ENCODE measurements at places on chromosomes 2 and 18.

DNA sequence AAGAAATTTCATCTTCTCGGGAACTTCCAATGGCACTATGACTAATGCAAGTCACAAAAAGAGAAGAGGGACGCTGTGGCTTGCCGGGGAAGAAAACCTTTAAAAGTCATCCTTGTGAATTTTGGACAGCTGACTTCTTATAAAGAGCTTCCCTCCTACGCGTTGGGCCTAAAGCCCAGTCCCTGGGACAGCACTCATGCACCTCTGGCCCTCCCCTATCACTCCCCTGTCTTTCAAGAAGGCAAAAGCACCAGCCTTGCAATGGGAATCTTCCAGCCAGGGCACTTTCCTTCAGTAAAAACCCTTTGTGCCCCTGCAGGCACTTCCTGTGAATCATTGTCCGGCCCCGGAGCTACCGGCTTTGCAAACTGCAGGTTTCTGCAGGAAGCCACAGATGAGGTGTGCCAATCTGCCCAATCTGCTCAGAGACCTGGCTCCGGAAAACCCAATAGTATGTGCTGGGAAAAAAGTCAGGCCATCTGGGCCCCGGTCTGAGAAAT is 7.1 kb downstream of the MREG start:
- DNase-seq = peak; percentile 92

DNA sequence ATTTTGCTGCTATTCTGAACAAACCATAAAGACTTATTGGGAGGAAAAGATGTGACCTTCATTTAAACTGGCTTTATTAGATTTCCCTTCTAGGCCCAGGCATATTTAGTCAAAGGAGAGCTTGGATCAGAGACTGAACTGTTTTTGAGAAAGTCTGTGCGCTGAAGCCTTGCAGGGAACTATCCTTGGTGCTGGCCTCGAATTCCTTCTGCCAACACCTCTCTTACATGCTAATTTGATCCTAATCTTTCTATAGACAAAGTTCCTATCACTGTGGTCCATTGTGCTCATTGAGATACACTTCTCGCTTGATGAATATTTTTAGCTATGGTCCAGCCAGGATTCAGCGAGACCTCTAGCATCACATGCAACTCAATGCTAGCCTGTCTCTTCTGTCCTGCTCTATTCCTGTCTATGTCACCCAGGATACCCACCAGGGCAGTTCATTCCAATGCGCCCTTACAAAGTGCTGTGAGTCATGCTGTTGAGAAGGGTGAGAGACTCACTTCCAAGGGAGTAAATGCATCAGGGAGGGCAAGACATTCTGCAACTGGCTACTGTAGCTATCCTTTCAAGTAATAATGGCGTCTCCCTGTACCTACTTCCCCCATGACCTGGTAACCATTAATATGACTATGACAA is 356.7 kb upstream of the LYPD1 start:
- DNase-seq = no peak

- DNase-seq = no peak
These were observed 164.2 kb upstream of the SETBP1 start for GRCh38 chr18:44516450-44516849.

- no peak for DNase-seq
These were observed at the start of gene RESP18 for GRCh38 chr2:219332542-219332941. Gene RESP18, minus strand, starts transcription at chr2:219332744.

GRCh38 chr2:47021301-47022009 is 105.8 kb upstream of the MCFD2 start:
- DNase-seq = peak; percentile 39

- peak; percentile 74 for DNase-seq
These were observed 49.6 kb upstream of the ITSN2 start for GRCh38 chr2:24409700-24410556.

GRCh38 chr2:73983322-73984202 is 1.1 kb upstream of the TET3 start:
- DNase-seq = no peak

- no peak for DNase-seq
These were observed 225.8 kb upstream of the ZNF804A start for GRCh38 chr2:184372484-184372883.

GRCh38 chr2:8821276-8822217 is 15.9 kb downstream of the KIDINS220 start:
- DNase-seq = no peak

- DNase-seq = peak; percentile 35
These were observed 250.5 kb upstream of the NETO1 start for GRCh38 chr18:73118121-73118816.

DNA sequence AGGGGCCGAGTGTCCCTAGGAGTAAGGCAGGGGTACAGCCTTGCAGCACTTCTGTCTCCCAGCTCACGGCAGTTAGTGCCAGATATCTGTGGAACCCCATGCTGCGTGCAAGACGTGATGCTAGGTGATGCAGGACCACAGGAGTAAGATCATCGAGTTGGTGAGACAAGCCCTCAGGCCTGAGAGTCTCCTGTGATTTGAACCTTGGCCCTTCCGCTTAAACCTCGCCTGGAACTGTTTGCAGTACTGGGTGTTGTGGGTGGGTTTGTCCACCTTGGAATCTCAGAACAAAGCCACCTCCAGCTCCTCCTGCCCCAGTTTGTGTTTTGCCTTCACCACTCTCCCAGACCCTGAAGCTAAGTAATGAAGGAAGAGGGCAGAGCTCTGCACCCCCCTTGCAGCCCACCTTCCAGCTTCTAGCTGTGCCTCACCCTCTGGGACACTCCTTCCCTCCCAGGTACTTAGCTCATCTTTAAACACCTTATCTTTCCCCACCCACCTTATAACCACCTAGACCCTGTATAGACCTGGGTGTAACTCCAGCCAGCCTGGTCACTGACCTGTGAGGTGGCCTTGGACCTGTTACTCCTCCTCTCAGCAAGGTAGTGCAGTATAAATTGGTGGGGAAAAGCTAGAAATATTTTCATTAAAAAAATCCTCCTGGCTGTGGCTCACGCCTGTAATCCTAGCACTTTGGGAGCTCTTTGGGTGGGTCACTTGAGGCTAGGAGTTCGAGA is 6.6 kb downstream of the CNNM4 start:
- DNase-seq = no peak

DNA sequence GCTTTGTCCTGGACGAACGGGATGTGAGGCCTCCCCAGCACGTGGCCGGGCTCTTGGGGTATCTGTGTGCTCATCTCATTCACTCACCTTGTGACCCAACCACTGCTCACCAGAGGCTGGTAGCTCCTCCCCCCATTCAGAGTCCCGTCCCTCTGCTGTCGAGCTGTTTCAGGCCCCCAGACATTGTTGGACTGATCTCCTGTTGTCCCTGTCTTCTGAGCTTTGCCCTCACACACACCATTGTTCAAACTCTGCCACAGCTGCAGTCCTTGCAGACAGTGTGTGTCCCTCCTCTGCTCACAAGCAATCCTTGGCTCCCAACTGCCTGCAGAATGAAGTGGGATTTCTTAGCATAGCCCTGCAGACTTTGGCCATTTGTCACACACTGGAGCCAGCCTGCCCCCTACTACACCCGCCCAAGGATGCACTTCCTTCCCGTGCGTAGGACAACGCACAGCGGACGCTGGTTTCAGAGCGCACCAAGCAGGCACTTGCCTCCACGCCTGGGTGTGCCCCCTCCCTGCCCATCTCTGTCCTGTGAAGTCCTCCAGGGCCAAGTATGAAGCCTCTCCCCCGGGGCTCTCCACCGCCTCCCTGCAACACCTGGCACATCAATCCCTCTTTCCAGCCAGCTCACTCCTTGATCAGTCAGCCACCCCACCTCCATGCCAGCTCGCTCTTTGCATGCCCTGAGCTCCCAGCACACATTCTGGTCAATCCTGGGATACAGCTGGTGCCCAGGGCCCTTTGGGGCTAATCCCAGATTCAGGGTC is 16.5 kb upstream of the PRLH start:
- no peak for DNase-seq

- no peak for DNase-seq
These were observed 11.1 kb upstream of the ANTXR1 start for GRCh38 chr2:69001879-69002278.

- DNase-seq = no peak
These were observed 207.8 kb downstream of the HDAC4 start for GRCh38 chr2:239192975-239193374.

- no peak for DNase-seq
These were observed 261.3 kb upstream of the KLHL29 start for GRCh38 chr2:23123686-23124085.

- DNase-seq = no peak
These were observed 22.8 kb downstream of the SRBD1 start for GRCh38 chr2:45588158-45588829.

DNA sequence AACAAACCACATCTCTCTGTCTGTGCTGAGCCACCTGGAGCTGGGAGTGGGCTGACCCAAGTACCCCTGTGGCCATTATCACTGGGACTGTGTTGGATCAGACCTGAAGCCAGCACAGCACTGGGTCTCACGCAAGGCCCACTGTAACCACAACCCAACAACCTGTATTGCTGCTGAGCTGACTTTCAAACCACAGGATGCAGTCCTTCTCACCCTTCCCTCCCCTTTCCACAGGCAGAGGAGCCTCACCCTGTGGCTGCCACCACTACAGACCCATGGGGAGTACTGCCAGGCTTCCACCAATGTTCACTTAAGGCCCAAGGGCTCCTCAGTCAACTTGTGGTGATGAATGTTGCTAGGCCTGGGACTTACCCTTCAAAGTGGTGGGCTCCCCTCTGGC is 135.7 kb downstream of the DIS3L2 start:
- no peak for DNase-seq

GRCh38 chr2:239013678-239013976 is 165.7 kb downstream of the TWIST2 start:
- DNase-seq = no peak

DNA sequence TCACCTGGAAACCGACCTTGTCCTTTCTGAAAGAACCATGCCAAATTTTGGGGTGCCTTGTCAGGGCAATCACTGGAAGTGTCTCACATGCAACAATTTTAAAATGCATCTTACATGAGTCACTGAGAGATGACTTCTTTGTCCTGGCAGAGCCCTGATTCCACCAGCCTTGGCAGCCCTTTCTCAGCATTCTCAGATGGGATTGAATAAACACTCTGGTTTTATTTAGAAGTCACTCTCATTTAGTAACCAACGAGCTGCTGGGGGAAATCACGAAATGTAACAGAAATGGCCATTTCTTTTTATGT is 3.8 kb upstream of the ATP8B1 start:
- DNase-seq = peak; percentile 84

DNA sequence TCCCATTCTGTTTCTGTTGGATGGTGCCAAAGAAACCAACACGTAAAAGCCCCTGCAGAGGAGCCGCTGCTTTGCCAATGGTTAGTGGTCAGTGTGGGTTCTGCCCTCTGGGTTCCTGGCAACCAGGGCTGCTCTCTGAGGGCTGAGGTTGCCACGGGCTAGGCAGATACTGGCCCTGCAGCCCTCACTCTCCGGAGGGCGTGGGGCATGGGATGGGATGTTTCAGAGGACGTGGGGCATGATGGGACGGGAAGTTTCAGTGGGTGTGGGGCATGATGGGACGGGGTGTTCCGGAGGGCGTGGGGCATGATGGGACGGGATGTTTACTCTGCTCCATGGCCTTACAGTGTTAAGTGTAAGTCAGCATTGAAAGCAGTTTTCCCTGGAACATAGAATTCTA is 34.2 kb downstream of the ADI1 start:
- DNase-seq = no peak

- DNase-seq = no peak
These were observed 1898.4 kb upstream of the CELF4 start for GRCh38 chr18:39464006-39464405.
